ENCODE measurements at places on chromosomes 11 and 22.

- DNase-seq: no peak
These were observed 1147.8 kb downstream of the JRKL start for GRCh38 chr11:97537407-97538150.

- DNase-seq: no peak
These were observed 250.1 kb downstream of the DDX10 start for GRCh38 chr11:108914981-108915380.

DNA sequence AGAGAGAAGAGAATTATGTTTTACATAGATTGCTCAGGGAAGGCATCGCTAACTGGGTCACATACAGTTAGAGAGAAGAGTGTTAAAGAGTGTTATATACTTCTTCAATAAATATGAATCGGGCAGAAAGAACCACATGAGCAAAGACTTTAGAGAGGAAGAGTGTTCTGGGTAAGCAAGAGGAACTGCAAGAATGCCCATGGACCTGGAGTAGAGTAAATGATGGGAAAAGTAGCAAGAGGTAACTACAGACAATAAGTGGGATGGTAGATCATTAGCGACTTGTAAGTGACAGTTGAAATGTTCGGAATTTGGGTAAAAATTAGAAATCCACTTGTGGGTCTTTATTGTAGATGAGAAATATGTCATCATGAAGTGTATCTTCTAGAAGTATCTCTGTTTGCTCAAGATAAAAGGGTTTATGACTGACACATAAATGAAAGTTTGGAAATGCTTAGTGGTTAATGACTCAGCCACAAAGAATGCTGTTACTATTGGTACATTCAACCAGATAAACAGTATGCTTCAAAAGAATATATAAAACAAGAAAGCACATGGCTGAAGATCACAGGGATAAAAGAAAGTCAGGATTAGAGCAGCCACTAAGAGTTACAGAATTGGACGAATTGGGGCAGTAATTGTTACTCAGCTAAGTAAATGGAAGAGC is 229.3 kb downstream of the CASP12 start:
- no peak for DNase-seq

DNA sequence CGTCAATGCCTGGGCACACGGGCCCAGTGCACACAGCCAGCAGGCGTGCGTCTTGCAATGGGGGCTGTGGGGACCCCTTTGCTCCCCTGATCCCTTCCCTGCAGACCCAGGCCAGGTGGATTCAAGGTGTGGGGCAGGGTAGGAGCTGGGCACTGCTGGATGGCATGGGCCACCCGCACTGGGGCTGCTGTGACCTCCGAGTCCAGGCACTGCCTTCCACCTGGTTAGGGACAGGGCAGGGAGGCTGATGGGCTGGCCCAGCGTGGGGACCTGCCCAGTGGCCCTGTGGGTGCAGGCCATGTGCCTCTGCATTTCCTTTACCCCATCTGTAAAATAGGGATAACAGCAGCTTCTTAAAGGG is 22.9 kb downstream of the KCNQ1 start:
- DNase-seq: no peak

GRCh38 chr11:132977746-132978145 is 554.6 kb downstream of the OPCML start:
- DNase-seq: no peak

- no peak for DNase-seq
These were observed 2.9 kb upstream of the MTFP1 start for GRCh38 chr22:30422481-30423300.

- DNase-seq: no peak
These were observed 6.1 kb upstream of the DLAT start for GRCh38 chr11:112019066-112019465.

GRCh38 chr11:46675288-46675851 is 25.0 kb downstream of the ARHGAP1 start:
- DNase-seq: no peak

DNA sequence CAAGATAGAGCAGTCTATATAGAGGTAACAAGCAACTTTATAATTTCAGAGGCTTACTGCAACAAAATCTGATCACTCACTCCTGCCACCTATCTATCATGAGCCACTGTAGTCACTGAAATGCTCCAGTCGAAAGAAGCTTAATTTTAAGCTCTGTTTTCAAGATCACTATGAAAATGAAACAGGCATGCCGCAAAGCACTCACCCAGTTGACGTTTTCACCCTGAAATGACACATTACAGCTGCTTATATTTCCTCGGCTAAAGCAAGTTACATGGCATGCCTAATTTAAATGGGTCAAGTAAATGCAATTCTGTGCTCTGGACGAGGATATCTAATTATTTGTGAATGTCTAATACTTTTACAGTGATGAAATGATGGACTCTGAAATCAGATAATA is 616.3 kb downstream of the FAM181B start:
- DNase-seq: no peak

DNA sequence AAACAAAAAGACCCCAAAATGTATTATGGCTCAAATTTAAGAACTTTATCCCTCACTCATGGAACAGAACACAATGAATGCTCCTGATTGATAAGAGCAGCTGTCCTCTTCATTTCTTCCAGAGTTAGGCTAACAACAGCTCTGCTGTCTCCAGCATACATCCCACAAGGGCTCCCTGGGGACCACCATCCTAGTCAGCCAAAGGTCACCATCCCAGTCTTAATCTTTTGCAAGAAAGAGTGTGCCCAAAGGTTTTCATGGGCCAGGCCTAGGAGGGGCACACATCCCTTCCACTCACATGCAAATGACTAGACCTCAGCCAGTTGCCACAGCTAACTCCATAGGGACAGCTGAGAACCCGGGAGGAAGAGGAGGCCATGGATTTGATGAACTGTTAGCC is 555.3 kb downstream of the BUD13 start:
- no peak for DNase-seq

Measured in stimulated activated CD4-positive, alpha-beta T cell treated with anti-CD3 and anti-CD28 coated beads, Interleukin-15, amount 100 ng/mL, for 48 hours (primary cell).